ENCODE measurements at places on chromosomes 2 and 18.

DNA sequence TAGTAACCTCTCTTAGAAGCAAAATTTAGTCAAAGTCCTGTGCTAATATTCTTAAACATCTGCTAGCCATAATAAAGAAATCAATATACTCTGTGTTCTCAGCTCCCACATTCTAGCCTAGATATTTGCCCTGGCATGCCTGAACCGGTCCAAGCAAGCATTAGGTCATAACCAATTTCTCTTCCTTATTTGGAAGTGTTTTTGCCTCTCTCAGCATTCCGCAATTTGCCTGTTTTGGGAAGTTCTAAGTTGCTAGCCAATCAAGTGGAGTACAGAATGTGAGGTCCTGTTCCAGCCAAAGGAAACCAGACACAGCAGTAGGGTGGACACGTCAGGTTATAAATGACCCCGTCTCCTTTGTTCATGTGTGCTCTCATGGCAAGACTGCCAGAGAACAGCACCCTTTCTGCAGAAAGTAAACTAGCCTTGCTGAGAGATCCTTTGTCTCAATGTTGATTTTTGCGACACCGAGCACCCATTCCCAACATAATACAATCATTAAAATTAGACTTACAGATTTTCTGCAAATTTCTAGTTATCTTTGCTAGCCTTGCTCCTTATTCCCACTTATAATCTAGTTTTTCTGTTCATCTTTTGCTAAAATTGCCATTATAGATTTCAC is 13.0 kb upstream of the SULT1C4 start:
- DNase-seq, result no peak

DNA sequence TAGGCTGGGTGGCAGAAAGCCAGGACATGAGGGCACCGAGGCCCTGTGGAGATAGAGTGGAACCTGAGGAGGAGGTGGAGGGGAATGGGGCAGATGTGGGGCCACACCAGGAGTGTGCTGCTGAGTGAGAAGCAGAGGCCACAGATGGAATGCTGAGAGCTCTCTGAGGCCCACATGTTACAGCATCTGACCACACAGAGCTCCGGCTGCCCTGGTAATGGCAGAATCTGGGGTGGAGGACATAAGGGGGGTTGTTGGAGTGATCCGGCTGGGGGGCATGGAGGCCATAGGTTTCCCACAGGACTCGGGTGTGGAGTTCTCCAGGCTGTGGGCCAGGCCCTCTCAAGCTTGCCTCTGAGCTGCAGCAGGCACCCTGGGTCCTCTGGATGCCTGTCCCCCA is 3.8 kb downstream of the MZT2B start:
- no peak for DNase-seq

- DNase-seq, result no peak
Observed at GRCh38 chr18:10094154-10094553, 180.3 kb downstream of the VAPA start.

DNA sequence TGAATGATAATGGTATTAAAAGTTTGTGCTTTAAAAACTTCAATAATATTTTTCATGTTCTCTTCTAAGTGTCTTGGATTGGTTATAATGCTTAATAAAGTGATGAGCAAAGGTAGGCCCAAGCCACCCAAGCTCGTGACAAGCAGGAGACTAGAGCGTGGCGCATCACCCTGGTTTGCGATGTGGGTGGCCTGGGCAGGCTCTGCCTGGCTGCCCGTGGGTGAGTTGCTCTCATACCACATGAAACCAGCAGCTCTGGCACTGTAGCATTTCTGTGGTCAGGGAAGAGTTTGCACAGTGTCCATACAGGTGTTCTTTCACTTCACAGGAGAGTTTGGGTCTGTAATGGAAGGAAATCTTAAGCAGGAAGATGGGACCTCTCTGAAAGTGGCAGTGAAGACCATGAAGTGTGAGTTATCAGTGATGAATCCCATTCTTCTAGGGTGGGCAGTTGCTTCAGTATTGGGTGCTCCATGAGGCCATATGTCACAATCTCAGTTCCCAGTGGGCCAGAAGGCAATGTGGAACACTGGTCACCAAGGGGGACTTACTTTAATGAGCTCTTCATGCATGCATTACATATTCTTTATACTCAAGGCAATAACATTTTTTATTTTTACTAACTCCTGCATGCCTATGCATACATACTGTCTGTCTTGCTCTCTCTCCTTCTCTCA is 51.4 kb upstream of the TMEM87B start:
- no peak for DNase-seq

DNA sequence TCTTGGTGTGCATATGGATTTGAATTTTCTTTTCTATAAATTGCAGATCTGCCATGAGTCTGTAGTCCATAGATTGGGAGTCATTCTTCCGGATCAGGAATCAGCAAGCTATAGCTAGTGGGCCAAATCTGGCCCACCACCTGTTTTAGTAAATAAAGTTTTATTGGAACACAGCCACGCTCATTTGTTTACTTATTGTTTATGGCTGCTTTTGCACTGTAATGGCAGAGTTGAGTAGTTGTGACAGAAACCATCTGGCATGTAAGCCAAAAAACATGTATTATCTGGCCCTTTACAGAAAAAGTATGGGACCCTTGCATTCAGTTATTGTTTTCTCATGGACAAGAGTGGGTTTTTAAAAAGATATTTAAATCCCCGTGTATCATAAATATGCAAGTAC is 191.2 kb downstream of the LRRTM1 start:
- DNase-seq, result no peak

DNA sequence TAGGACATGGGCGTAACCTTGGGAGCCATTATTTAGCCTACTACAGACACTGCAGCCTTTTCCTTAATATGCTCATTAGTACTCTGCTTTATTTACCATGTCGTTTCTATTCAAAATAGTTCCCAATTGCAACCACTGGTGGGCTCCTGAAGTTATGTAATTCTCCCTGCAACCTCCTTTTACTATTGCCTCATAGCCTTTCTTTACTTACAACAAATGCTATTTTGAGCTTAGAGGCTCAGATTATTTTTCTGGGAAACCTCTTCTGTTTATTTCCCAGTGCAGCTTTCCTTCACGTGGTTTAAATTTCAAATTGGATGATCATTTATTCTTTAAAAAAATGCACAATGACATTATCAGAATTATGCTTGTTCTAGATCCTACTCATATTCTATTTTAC is 492.3 kb upstream of the TMEFF2 start:
- DNase-seq, result no peak

- no peak for DNase-seq
Observed at GRCh38 chr2:107990718-107991117, 4.4 kb downstream of the SLC5A7 start.

DNA sequence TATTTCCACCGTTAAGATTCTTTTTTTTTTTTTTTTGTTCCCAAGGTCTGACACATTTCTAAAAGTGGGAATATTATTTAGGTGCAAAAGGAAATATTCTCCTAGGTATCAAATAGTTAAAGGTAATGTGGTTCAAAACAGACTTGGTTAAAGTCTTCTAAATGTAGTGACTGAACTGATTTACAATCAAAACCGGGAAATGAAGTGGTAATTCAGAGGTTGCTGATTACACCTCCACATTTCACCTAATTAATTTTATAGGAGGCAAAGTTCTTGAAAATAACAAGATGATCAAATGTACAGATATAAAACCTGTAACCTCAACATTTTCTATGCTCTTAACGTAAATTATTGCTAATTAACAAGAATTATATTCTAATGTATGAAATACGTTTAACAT is 5.1 kb downstream of the BCL11A start:
- no peak for DNase-seq

DNA sequence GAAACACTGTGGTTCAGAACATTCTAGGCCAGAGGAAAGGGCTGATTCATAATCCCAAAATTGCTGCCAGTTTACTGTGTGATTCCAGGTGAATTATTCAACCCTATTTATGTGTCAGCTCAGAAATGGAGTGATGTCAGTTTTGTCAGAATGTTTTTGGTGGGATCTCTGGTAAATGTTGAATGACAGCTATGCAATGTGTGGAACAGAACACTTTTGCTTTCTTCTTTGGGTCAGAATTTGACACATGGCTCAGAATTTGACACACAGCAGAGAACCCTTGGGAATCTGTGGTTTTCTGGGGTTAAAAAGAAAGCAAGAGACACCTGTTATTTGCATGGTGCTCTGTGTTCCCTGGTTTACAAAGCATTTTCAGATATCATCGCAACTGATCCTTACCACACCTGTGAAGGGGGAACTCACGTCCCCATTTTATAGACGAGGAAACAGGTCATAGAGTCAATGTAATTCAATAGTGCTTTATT is 1.6 kb upstream of the MTA3 start:
- no peak for DNase-seq

GRCh38 chr2:176638167-176639015 is 369.1 kb downstream of the MTX2 start:
- DNase-seq, result peak; percentile 73

DNA sequence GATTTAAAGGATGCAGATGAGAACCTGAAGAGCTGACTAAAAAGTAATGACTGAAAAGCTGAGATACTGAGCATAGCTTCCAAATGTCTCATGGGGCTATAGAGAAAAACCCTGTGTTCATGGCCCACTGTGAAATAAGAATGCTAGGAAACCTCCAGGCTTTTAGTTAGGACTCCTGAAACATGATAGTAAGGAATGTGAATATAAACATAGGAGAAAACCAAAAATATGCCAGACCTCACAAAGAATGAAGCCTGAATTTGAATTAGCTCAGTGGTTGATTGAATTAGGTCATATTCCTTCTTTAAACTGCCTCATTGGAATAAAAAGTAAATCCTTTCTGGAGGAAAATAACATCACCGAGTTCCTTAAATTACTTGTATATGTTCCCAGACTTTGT is 194.5 kb upstream of the NXPH2 start:
- no peak for DNase-seq

- DNase-seq, result peak; percentile 48
Observed at GRCh38 chr2:190781604-190782198, 98.9 kb upstream of the GLS start.

DNA sequence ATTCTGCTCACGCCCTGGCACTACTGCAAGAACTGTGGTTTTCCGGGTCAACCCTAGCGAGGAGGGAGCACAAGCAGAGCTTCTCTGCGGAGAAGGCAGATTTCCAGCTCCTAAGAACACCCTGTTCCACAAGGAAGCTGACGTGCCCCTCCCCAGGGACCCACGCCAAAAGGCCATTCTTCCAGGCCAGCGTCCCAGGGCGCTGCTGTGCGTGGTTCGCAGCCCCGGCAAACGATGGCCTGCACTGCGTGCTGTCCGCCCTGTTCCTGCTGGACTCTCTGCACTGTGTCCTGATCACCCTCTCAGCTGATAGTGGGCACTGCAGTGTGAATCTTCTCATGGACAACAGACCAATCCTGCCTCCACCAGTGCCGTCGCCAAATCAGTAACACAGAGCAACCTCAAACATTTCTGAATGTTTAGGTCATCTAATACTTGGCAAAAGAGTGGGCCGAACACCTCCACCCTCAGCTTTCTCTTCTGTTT is 49.1 kb downstream of the ADI1 start:
- no peak for DNase-seq

DNA sequence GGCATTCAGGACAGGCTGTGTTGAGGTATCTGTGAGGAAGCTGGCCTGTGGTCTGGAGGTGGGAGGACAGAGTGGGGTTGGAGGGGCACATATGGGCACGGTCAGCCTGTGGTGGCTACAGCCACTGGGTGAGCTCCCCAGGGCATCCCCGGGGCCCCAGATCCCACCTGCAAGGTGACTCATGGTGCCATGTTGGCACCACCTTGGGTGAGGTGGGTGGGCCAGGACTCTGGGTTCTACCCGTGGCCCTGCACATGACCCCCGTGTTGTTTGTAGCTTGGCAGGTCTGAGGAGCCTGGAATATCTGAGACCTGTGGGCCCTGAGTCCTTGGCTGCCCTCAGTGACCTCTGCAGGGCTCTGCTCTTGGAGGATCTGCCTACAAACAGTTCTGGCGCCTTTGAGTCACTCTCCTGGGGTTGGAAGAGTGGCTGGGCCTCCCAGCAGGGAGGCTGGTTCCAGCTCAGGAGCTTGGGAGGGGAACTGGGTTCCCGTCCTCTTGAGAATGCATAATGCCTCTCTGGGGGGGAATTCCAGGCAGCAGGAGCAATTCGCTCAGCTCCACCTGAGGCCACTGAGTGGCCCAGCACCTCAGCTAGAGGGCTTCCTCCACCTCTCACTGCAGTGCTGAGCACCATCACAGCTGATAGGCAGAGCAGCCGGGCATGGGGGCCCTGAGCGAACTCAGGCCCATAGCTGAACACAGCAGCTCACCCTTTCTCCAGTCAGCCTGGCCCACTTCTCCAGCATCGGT is 105.1 kb downstream of the DYSF start:
- no peak for DNase-seq

- DNase-seq, result no peak
Observed at GRCh38 chr2:129912066-129912820, 67.2 kb upstream of the RAB6C start.

DNA sequence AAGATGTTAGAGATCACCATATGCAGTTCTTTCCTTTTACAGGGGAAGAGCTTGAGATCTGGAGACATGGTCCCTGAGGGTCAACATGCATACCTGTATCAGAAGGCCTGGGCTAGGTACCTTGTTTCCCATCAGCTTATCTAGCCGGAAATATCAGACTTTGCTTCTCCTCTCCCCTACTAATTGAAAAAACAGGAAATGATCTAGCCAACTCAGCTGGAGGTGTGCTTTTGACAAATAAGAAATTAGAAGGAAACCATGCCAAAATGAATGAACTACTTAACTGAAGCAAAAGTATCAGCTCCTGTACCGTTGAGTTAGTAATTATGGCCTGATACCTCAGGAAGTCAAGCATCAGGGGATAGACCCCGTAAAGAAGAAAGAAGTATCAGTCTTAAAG is 20.4 kb downstream of the PKP4 start:
- no peak for DNase-seq

DNA sequence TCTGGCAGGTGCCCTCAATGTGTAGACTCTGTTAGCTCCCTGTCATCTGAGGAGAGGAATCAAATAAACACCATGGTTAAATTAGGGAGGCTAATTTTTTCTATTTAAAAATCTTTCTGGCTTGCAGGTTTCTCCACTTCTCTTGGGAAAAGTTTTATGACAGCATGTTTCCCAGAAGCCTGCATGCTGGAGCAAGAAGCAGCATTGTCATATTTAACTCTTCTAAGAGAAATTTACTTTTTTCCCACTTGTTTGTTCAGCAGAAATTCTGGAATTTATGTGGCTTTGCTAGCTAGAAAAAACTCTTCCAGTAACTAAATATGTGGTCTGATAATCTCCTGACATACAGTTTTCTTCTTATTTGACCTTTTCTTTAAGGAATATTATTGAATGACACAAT is 230.5 kb downstream of the PARD3B start:
- no peak for DNase-seq

DNA sequence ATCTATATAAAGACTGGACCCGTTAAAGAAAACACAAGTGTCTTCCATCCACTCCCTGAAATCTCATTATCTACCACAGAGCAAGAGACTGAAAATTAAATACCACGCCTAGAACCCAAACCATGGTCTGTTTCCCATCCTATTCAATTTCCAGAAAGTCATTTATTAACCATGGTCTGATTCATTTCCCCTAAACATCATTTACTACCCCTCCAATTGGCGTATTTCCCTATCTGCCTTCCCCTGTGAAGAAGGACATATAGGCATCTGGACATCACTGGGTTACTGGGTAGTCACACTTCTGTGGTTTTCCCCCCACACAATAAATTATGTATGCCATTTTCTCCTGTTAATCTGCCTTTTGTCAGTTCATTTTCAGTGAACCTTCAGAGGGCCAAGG is 30.8 kb downstream of the CCDC93 start:
- DNase-seq, result no peak

GRCh38 chr2:54814389-54815147 is 91.1 kb downstream of the EML6 start:
- DNase-seq, result no peak

GRCh38 chr2:7419186-7419585 is 502.0 kb downstream of the RNF144A start:
- DNase-seq, result no peak
